ENCODE measurements at places on chromosomes 1 and 21. TPM values are rescaled to one million over a fixed set of nuclear protein-coding genes. Genes with fewer than 3 reads are reported as not detected.

CHODL gene
- 4.3 TPM for total RNA-seq

HTR6 gene
- not detected for total RNA-seq

ICOSLG gene
- 1.9 TPM for total RNA-seq

TMPRSS15 gene
- total RNA-seq: 2.6 TPM

SLC35F3 gene
- 0.24 TPM for total RNA-seq

C1orf146 gene
- total RNA-seq: not detected

CR1L gene
- not detected for total RNA-seq

Data from umbilical cord (tissue), 2 donors.